Activated naive CD8-positive, alpha-beta T cell treated with anti-CD3 and anti-CD28 coated beads, Interleukin-2, amount 50 U/mL, for 24 hours (primary cell): ENCODE measurements at places on chromosomes 3 and 15.

- no peak overlapping the region for H3K4me3 ChIP-seq
- no peak overlapping the region for H3K27ac ChIP-seq
- no peaks in the 10 kb centered on the region for H3K36me3 ChIP-seq
- peaks cover 21% of the 10 kb centered on the region for H3K4me1 ChIP-seq
Measured at GRCh38 chr3:18238332-18238731, 186.8 kb downstream of the SATB1 start.

DNA sequence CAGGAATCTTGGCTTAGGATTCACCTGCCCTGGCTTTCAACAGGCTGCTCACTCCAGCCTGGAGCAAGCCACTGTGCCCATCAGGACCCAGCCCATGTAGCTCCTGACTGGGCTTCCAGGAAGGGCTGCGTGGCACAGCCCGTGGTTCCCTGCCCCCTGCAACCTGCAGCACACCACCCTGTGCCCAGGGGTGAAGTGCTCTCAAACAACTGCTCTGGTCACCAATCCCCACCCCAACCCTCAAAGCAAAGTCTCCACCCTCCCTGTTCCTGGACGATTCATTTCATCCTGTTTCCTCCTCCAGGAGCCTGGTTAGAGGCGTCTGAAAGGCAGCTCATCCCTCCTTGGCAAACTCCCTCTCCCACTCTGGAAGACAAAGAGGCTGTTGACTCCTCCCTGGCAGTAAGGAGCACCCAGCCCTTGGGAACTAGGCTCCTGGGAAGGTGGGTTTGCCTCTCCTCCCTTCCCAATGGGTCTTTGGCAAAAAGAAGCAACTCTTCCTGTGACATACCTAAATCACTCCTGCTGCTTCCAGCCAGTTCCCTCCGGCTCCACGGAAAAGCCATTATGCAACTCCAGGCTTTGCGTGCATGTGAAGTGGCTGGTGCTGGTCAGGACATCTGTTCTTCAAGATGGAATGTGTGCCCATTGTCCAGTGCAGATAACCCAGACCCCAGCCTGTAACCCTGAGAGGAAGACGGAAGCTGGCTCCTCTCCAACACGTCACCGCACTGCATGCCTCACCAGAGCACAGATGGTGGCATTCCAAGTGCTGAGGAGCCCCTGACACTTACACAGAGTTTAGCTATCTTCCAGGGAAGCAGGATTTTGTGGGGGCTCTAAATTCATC, 29.1 kb upstream of the VIPR1 start:
- H3K27ac ChIP-seq, result no peak overlapping the region
- no peaks in the 10 kb centered on the region for H3K4me1 ChIP-seq
- no peaks in the 10 kb centered on the region for H3K36me3 ChIP-seq
- no peak for DNase-seq

GRCh38 chr15:73333001-73333400, 35.8 kb downstream of the HCN4 start:
- H3K4me3 ChIP-seq, result no peak overlapping the region
- no peaks in the 10 kb centered on the region for H3K36me3 ChIP-seq
- no peak for DNase-seq
- H3K27me3 ChIP-seq, result peaks cover 5% of the 10 kb centered on the region
- H3K27ac ChIP-seq, result no peak overlapping the region
- H3K4me1 ChIP-seq, result no peaks in the 10 kb centered on the region

GRCh38 chr3:52339612-52340011, 23.5 kb downstream of the DNAH1 start:
- H3K4me1 ChIP-seq, result peaks cover 6% of the 10 kb centered on the region
- no peaks in the 10 kb centered on the region for H3K27me3 ChIP-seq
- DNase-seq, result peak; percentile 12

GRCh38 chr15:91787198-91787597, 66.3 kb upstream of the SLCO3A1 start:
- H3K27me3 ChIP-seq, result peaks cover 4% of the 10 kb centered on the region
- H3K36me3 ChIP-seq, result no peaks in the 10 kb centered on the region
- H3K4me3 ChIP-seq, result no peak overlapping the region

- DNase-seq, result no peak
- peaks cover 12% of the 10 kb centered on the region for H3K27me3 ChIP-seq
- H3K27ac ChIP-seq, result no peak overlapping the region
- H3K36me3 ChIP-seq, result no peaks in the 10 kb centered on the region
Measured at GRCh38 chr15:66089049-66089448, 164.5 kb downstream of the MEGF11 start.

GRCh38 chr3:81872566-81872965, 111.1 kb upstream of the GBE1 start:
- no peak overlapping the region for H3K4me3 ChIP-seq
- no peak for DNase-seq
- no peaks in the 10 kb centered on the region for H3K4me1 ChIP-seq
- no peaks in the 10 kb centered on the region for H3K36me3 ChIP-seq

- no peaks in the 10 kb centered on the region for H3K4me1 ChIP-seq
- H3K27ac ChIP-seq, result no peak overlapping the region
- DNase-seq, result no peak
Measured at GRCh38 chr3:113193719-113194118, 17.6 kb upstream of the BOC start.

- H3K27ac ChIP-seq, result no peak overlapping the region
- no peak for DNase-seq
- peaks cover 10% of the 10 kb centered on the region for H3K27me3 ChIP-seq
- H3K4me3 ChIP-seq, result no peak overlapping the region
- H3K36me3 ChIP-seq, result no peaks in the 10 kb centered on the region
Measured at GRCh38 chr3:156474560-156475389, 80.1 kb downstream of the SSR3 start.

DNA sequence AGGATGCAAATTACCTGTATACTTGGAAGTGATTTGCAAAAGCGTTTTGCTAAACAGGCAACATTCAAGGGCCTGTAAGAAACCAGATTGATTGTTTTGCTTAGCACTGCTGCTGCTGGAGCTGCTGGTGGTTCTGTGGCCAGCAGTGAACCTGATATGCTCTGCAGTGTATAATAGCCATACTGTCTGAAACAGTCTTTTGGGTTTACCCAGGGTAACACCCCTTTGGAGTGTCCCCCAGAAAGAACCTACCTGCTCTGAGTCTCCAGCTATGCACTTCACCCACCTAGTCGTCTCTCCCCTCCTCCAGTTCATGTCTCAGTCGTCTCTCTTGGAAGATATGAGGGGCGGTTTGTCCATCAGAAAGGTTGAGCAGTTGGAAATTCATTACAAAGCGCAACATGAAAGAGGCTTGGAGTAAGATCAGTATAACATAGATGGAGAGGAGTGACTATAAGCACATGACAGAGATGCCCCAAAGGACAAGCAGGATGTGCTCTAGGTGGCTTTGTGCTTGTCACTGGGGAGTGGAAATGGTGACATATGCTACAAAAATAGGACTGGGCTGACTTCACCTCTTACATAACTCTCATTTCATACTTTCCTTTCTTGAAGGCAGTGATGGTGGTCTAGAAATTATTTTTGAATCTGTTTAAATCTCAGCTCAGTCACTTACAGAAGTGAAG, 3.8 kb downstream of the MKRN2 start:
- peaks cover 4% of the 10 kb centered on the region for H3K27me3 ChIP-seq
- peak overlapping the region; percentile 4 for H3K4me3 ChIP-seq
- DNase-seq, result no peak
